ENCODE measurements at places on chromosomes 5 and 9. TPM values are rescaled to one million over a fixed set of nuclear protein-coding genes. Genes with fewer than 3 reads are reported as not detected.

MEF2C gene
- 61.4 TPM for total RNA-seq

PCDHGC5 gene
- 5.9 TPM for total RNA-seq

CDC20B gene
- total RNA-seq: 1.9 TPM

TTC33 gene
- total RNA-seq: 45.9 TPM

SHC3 gene
- total RNA-seq: 29.8 TPM

SNX18 gene
- total RNA-seq: 28.0 TPM

SLC4A9 gene
- 0.39 TPM for total RNA-seq

ZNF462 gene
- 61.7 TPM for total RNA-seq

OTP gene
- 0.83 TPM for total RNA-seq

PCSK5 gene
- total RNA-seq: 15.6 TPM

LMAN2 gene
- 152 TPM for total RNA-seq

CDHR2 gene
- total RNA-seq: 0.20 TPM

GRIA1 gene
- total RNA-seq: 50.9 TPM

CD180 gene
- 1.3 TPM for total RNA-seq

MEIKIN gene
- 0.17 TPM for total RNA-seq

FUT7 gene
- 0.40 TPM for total RNA-seq

FAT2 gene
- 3.2 TPM for total RNA-seq

C1QTNF2 gene
- 5.1 TPM for total RNA-seq

CCL27 gene
- not detected for total RNA-seq

SURF4 gene
- 144 TPM for total RNA-seq

HEMGN gene
- total RNA-seq: 13.4 TPM

POU4F3 gene
- 4.1 TPM for total RNA-seq

Measured in spinal cord (tissue), 10 donors.